CD4-positive, alpha-beta T cell treated with Interleukin-12 subunit alpha and Interleukin-12 subunit beta, for 1 hour (primary cell): ENCODE measurements at places on chromosomes 11 and 22.

- no peak for DNase-seq
These were observed 26.4 kb downstream of the AMOTL1 start for GRCh38 chr11:94794287-94795168.

DNA sequence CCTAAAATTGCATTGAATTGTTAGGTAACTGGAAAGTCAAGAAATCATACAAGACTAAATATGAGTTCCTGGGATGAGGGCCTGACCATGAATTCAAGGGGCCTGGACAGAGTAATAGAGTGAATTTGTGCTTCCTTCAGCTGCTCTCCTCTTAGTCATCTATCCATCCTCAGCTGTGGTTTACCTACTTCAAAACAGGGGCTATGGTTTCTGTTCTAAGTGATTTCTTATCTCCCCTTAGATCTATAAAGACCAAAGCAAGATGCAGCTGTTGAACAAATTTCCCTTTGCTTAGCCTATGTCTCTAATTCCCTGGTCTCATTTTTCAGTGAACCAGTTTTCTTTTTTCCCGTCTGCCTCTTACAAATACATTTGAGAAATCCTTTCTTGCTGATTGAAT, 428.5 kb downstream of the FAM181B start:
- no peak for DNase-seq

DNA sequence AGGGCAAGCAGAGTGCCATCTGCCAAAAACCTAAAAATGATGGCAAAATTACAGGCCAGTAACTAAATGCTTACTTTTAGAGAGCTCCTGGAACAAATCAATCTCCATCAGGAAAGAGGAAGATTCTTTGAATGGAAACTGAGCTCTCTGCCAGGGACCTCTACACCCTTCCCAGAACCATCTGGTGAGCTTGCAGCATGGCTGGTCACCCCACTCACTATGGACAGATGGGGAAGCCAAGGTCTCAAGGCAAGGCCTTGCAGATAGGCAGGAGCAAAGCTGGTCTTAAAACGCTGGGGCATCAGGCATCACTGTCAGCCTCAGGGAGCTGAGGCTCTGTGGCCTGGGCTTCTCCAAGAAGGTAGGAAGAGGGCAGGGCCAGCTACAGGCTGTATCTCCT, 36.2 kb downstream of the SERGEF start:
- no peak for DNase-seq

- DNase-seq = no peak
These were observed 28.1 kb upstream of the MN1 start for GRCh38 chr22:27829620-27830019.

DNA sequence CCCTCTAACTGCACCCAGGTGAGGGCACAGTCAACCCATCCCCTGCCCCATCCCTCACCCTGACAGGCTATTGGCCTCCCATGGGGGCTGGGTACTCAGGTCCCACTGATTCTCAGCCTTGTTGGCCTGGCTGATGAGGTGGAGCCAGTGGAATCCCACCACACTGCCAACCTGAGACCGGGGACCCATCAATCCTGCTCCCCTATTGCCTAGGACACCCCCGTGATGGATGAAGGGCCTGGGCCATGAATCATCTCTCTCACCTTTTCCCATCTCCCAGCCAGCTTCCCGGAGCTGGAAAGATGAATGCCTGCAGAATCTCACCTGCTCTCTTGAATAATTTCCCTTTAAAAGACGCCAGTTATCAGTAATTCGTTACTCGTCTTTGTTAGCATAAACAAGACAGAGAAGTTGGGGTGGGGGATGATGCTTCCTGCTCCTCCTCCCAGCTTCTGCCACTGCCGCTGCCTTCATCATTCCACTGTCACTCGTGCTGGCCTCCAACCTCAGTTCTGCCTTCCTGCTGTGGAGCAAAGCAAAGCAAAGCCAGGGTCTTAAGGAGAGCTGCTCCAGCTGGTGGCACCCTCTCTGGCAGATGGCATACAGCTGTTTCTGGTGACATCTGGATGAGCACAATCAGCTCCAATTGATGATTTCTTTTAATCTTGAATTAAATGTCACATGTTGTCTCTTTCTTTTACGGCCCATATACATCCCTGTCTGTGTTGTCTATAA, 204.0 kb upstream of the NECTIN1 start:
- no peak for DNase-seq

DNA sequence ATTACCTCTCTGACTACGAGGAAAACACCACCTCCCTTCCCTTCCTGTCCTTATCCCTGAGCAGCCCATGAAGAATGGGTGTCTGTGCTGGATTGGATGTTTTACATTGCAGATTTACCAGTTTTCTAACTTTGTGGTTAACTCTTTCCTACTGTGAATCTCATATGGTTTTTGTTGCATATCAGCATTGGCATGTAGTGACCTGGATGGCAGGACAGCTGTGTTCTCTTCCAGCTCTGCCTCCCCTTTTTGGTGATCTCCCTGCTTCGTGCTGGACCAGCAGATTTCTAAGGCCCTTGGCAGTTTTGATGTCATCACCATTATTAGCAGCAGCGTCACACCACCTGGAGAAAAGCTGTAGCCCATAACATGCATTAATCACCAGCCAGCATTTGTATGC, 26.7 kb downstream of the OR6Q1 start:
- no peak for DNase-seq
